ENCODE measurements at places on chromosomes 2 and 18.

- DNase-seq = no peak
Measured at GRCh38 chr2:239202836-239203235, 198.0 kb downstream of the HDAC4 start.

DNA sequence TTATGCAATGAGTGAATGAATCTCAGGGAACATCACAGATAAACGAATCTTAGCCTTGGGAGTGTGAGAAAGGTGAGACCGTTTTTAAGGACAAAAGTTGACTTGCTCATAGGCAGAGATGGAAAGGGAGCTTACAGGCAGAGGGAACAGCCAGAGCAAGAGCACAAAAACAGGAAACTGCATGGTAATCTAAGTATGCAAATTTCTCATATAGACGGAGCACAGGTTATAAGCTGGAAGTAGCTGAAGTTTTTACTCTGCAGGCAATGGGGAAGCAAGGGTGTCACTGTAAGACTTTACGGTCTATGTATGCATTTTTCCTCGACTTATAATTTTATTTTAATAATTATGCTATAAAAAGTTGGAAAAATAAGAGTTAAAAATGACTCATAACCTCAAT, 44.8 kb upstream of the STRN start:
- no peak for DNase-seq

- peak; percentile 62 for DNase-seq
Measured at GRCh38 chr2:177164584-177165052, 48.0 kb upstream of the HNRNPA3 start.

- DNase-seq = no peak
Measured at GRCh38 chr2:177549171-177549570, 156.6 kb downstream of the AGPS start.

DNA sequence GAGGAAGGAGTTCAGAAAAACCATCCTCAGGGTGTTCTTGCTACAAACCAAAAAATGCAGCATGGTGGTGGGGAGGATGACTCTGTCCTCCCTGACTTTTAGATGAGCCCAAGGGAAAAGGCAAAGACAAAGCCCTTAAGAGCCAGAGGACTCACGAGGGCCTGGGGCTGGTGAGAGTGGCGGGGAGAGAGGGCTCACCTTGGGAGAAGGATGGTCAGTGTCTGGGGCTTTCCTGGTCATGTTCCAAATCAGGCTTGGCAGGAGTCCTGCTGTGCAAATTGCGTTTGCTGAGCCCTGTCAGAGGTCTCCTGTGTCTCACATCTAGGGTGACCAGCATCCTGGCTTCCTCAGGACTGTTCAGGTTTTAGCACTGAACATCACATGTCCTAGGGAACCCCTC, 4.7 kb downstream of the UGT1A1 start:
- DNase-seq = no peak

- DNase-seq = no peak
Measured at GRCh38 chr2:54666131-54666633, 57.3 kb upstream of the EML6 start.

DNA sequence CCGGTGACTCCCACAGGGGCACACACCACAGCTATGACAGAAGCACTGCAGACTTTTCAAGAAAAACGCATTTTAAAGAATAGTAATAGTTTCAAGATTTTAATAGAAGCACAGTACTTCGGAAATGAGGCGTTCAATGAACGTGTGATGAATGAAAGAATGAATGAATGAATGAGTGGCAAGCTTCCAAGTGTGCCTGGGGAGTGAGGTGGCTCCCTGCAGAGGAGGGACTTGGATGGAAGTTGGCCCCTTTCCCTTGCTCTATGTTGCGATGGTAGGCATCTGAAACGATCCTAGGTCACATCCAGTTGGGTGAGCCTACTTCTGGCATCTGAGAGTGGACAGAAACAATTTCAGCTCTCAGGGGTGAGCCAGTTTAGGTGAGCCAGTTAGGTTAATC, 65.6 kb downstream of the NCKAP5 start:
- DNase-seq = no peak

- no peak for DNase-seq
Measured at GRCh38 chr2:240584486-240585031, 2.0 kb upstream of the CAPN10 start.

GRCh38 chr2:190587106-190587505, 52.6 kb upstream of the NEMP2 start:
- DNase-seq = no peak

DNA sequence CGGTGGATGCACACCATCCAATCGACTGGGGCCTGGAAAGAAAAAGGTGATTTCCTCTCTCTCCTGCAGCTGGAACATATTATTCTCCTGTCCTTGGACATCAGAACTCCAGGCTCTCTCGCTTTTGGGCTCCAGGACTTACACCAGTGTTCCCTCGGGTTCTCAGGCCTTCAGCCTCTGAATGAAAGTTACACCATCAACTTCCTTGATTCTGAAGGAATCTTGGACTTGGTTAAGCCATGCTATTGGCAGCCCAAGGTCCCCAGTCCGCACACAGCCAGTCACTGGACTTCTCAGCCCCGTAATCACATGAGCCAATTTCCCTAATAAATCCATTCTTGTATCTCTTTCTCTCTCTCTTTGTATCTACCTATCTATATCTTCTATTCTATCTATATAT, 418.9 kb downstream of the IRS1 start:
- no peak for DNase-seq

- DNase-seq = peak; percentile 68
Measured at GRCh38 chr2:62195421-62196277, at the start of gene B3GNT2. TSS of gene B3GNT2 (plus strand) at chr2:62196115. CDS start at chr2:62222221, 26,106 bp downstream.

- DNase-seq = no peak
Measured at GRCh38 chr2:214519258-214519818, 108.5 kb downstream of the VWC2L start.

GRCh38 chr2:27885234-27885633, 5.0 kb downstream of the RBKS start:
- no peak for DNase-seq

DNA sequence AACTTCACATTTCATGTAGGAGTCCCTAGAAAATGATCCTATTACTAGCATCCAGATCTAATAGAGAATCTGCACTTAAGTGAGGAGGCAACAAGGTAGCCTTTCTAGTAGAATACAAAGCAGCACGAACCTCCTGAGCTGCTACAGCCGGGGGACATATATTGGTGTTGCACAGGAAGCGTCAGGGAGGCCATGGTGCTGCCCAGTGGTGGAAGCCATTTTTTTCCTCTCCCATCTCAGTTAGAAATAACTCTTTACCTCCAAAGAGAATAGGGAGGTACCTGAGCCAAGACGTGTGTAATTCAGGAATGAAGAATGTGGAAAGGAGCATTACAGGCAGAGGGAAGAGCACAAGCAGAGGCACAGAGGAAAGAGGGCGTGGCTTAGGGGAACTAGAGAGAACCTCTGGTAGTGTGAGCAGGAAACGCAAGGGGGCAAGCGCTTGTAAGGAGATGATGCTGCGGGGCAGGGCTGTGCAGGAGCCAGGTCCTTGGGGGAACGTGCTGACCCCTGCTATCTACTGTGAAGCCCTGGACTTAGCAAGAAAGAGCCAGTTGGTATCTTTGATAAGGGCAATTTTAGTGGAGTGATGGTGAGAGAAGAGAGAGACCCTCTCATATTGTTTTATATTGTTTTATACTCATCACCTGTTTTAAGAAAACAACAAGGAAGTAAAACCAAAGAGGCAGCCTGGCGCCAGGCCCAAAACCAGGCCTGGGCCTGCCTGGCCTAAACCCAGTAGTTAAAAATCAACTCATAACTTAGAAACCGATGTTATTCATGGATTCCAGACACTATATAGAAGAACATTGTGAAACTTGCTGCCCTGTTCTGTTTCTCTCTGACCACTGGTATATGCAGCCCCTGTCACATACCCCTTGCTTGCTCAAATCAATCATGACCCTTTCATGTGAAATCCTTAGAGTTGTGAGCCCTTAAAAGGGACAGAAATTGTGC, 50.0 kb upstream of the TTC39C start:
- DNase-seq = no peak

GRCh38 chr2:109194620-109194937, 65.6 kb downstream of the SH3RF3 start:
- no peak for DNase-seq

- no peak for DNase-seq
Measured at GRCh38 chr2:86186431-86186830, 8.8 kb downstream of the IMMT start.

DNA sequence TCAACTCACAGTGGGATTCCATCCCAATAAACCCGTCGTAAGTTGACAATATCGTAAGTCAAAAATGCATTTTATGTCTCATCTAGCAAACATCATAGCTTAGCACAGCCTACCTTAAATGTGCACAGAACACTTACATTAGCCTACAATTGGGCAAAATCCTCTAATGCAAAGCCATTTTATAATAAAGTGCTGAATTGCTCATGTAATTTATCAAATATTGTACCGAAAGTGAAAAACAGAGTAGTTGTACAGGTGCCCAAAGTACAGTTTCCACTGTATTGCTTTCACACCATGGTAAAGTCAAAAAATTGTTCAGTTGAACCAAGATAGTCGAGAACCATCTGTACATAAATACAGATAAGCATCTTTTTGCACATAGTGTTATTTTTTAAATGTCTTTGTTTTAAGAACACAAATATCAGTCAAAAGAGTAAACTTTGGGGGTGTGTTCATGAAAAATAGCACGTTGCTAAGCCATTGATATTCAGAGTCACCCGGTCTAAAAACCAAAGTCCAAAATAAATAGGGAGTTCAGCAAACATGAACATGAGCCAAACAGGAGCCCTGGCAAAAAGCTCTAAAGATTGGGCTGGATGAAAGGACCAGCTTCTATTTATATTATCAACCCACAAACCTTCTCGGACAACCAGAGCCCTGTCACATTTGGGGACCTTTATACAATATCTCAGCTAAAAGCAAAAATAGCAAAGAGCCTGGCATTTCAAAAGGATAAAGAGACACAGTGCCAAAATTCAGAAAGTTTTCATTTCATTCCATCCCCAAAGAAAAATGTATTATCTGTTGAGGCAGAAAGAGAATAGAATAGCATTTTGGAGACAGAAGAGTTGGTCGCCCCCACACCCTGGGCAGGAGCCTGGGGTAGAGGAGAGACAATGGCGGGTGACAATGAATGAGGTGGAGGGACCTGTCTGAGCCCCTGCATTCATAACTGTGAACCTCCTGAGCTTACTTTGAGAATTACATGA, 105.9 kb upstream of the SH3BP4 start:
- no peak for DNase-seq

DNA sequence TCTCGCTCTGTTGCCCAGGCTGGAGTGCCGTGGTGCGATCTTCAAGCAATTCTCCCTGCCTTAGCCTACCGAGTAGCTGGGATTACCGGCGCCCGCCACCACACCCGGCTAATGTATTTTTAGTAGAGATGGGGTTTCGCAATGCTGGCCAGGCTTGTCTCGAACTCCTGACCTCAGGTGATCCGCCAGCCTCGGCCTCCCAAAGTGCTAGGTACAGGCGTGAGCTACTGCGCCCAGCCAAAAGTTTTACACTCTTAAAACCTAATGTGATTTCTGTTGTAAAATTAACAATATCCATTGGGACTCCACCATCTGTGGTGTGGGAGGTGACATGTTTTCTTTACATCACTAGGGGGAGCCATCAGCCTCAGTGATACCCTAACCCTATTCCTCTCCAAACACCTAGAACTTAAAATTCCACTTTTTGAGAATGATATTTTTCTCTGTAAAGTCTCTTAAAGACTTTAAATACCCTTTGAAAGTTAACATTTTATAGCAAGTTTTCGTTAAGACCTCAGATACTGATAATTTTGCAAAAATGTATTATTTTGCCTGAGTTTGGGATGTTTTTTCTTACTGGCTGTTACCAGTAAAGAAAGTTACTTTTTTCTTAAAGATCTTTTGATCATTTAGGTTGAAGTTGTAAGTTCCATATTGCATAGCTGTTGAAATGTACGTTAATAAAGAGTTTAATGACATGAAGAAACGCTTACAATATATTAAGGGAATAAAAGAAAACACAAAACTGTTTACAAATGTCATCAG, 11.6 kb upstream of the EIF2AK2 start:
- DNase-seq = peak; percentile 9

DNA sequence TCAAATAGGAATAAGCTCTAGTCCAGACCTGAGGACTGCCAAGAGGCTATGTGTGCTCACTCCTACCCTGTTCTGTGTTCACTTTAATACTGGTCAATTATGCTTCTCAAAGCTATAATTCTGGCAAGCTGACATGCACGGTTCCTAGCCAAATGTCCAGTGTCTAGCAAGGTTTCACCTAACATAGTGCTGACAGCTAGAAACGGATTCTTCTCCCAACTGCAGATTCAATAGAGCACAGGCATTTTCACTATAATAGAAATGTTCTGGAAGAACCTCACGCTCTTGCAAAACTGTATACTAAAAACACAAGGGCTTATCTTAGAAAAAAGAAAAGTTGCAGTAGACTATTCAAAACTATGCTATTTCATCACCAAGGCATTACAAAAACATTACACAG, 45.1 kb downstream of the HDAC4 start:
- no peak for DNase-seq

GRCh38 chr2:237642038-237642734, 14.8 kb downstream of the LRRFIP1 start:
- no peak for DNase-seq

- DNase-seq = no peak
Measured at GRCh38 chr2:181140414-181140813, 160.0 kb downstream of the UBE2E3 start.

- no peak for DNase-seq
Measured at GRCh38 chr2:132911726-132912724, 242.0 kb upstream of the LYPD1 start.

DNA sequence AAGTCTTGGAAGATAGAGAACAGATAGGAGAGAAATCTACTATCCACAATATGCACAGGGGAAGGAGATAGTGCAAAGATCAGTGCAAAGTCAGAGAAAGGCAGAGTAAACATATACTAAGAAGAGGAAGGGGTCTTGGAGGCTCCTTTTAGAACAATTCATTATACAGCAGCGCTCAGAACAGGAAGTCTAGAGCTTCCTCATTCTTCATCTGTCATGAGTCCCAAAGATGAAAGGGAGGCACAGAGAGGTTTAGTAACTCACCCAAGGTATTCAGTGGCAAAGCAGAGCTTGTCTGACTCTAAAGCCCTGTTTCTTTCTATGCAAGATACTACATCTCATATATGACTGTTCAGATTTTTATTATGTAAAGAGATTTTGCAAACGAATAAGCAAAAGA, 1.4 kb downstream of the SP110 start:
- no peak for DNase-seq

- DNase-seq = no peak
Measured at GRCh38 chr2:69989441-69990105, 28.1 kb upstream of the ASPRV1 start.
